MM.1S (cell line): ENCODE measurements at places on chromosomes 16 and 17.
A peak's percentile ranks its signal among the peaks of the same experiment; 100 is the strongest.

DNA sequence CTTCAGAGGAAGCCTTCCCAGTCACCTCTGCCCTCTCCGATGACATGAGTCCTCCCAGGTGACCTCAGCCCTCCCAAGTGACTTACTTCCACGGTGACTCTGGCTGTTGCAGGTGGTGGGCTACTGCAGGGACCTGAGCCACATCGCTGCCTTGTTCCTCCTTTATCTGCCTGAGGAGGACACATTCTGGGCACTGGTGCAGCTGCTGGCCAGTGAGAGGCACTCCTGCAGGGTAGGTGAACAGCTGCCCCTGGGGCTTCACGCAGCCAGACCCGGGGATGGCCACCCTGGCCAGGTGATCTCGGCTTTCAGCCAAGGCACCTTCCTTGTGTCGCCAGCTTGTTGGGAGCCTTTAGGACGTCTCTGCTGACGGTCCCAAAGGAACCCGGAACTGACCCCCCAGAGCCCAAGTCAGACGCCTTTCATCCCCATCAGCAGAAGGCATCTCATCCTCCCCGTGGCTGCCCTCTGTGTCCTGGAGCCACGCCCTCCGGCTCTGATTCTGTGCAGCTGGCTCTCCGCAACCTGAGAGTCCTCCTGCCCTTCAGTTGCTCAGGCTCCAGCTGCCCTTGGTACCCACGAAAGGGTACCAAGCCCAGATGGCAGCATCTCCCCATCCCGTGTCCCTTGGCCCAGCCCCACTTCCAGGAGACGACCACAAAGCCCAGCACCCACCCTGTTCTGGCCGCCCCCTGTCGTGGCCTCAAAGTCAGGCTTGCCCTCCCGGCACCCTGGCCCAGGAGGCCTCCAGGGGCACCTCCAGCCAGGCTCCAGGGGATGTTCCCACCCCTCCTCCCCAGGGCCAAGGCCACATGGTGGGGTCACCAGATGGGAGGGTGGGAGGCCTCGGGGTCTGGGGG is 81.7 kb downstream of the GOSR1 start:
- no peak for DNase-seq

- no peak for DNase-seq
Observed at GRCh38 chr16:31401436-31401835, 8.3 kb downstream of the ITGAD start.

GRCh38 chr17:64226132-64226531 is 36.9 kb downstream of the TEX2 start:
- no peak for DNase-seq

GRCh38 chr17:66834919-66835454 is at the start of gene CACNG5:
TSS of gene CACNG5 (plus strand) at chr17:66835117. CDS start at chr17:66877333, 42,216 bp downstream.
- no peak for DNase-seq

- no peak for DNase-seq
Observed at GRCh38 chr16:56372013-56372634, 53.2 kb downstream of the AMFR start.

- DNase-seq = no peak
Observed at GRCh38 chr16:14310519-14310991, 239.4 kb downstream of the MRTFB start.

GRCh38 chr16:27149986-27150385 is 53.3 kb upstream of the KDM8 start:
- DNase-seq = peak; percentile 64

DNA sequence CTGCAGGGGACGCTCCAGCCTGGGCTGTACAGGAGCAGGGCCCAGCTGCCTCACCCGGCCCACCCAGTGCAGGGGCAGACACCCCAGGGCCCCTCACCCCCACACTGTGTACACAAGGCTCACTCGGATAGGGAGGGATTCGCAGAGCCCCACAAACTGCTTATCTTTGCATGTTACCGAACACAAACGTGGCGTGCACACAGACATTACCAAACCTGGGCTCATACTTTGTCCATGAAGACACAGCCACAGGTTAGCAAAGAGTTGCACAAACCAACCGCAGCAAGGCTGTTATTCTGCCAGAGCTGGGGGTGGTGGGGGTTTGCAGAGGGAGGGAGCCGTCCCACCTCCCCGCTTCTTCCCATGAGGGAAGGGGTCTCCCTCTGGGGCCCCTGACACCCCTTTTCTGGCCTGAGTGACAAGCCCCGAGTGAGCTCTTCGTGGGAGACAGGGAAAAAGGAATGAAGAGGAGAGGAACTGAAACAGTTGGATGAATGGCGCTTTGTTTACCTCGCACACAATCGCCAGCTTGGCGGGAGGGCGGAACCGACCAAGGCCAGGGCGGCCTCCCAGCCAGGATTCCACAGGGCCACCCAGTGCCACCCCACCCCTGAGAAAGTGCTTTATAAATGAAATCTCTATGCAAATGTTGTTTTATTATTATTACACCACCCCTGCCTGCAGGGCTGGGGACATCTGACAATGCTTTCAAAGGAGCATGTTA is 434 bp upstream of the CPSF4L start:
- DNase-seq = no peak

DNA sequence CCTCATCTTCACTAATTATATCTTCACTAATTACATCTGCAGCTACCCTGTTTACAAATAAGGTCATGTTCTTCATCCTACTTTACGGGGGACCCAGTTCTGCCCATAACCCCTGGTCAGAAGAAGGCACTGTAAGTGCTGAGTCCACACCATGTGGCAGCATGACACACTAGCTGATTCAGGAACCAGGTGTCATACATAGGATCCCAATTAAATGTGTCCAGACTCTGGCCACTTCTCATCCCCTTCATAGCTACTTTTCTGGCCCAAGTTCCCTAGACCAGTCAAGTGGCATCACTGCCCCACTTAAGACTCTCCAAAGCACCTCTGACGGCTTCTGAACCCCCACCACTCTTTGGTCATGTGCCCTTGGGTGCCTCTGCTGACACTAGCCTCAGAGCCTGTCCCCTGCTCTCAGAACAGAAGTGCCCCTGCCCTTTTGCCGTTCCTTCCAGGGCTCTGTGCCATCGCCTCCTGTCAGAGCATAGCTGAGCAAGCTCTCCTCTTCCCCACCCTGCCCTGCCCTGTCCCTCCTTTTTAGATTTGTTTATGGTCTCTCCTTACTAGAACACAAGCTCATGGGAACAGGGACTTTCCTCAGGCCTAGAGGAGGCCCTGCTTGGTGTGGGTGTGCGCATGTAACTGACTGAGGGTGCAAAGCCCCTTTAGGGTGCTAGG is 61.1 kb downstream of the B9D1 start:
- DNase-seq = no peak

DNA sequence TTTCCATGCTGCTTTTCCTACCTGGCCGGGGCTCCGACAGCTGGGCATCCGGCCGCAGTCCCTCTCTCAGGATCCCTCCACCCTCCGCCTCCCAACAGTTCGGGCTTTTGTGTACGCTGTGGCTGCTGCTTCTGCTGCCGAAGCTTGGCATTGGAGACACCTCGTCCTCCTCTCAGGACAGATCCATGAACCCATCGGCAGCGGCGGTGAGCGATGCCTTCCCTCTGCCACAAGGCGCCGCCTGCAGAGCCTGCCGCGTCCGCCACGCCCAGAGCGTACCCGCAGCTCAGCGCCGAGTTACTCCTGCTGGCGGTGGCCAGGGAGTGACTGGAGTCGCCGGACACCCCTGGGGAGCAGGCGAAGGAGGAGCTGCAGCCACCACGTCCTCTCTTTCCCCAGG is 2032.8 kb downstream of the TP53TG3F start:
- peak; percentile 36 for DNase-seq

GRCh38 chr16:78784771-78785170 is 685.3 kb downstream of the WWOX start:
- no peak for DNase-seq

GRCh38 chr16:82344157-82344556 is 174.1 kb upstream of the MPHOSPH6 start:
- DNase-seq = no peak

DNA sequence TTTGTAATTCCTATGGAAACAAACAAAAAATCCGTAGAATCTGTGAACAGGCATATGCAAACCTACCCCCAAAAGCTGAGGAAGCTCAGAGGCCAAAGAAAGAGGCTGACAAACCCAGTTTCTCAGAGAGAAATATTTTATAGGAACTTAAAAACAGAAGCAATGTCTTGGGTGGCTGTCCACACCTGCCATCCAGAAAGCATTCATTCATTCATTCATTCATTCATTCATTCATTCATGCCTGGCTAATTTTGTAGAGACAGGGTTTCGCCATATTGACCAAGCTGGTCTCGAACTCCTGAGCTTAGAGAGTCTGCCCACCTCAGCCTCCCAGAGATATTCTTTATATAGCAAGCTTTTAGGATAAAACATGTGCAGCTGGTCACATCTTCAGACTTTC is 154.3 kb downstream of the MRTFB start:
- no peak for DNase-seq

DNA sequence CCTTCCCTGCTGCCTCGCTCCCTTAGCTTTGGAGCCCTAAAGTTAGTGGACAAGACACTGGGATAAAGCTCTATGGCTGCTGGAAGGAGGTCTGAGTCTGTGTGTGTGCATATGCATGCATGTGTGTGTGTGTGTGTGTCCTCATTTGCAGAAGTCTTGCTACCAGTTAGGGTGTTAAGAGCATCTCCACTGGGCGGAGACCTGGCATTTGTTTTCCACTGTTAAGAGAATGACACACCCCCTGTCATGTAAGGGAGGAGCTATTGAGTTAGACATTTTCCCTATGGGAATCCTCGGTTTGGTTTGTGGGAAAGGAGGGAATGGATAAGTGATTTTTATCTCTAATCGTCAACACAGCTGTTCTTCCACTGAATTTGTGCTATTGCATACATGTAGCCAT is 24.8 kb upstream of the ARHGAP23 start:
- DNase-seq = no peak

DNA sequence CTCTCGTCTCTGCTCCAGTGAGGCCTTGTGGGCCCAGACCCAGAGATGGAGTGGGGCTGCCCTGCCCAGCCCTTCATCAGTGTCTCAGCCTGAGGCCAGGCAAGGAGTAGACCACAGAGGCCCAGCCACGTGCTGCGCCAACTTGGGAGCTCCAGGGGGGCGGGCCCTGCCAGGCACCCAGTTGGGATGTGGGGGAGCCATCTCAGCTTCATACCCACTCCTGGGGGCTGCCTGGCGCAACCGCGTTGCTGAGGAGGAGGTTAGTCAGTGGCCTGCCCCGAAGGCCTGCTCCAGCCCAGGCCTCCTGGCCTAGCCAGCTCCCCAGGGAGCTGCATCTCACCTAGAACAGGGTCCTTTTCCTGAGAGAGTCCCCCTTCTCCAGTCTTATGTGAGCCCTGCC is 11.8 kb downstream of the TPSG1 start:
- DNase-seq = no peak

DNA sequence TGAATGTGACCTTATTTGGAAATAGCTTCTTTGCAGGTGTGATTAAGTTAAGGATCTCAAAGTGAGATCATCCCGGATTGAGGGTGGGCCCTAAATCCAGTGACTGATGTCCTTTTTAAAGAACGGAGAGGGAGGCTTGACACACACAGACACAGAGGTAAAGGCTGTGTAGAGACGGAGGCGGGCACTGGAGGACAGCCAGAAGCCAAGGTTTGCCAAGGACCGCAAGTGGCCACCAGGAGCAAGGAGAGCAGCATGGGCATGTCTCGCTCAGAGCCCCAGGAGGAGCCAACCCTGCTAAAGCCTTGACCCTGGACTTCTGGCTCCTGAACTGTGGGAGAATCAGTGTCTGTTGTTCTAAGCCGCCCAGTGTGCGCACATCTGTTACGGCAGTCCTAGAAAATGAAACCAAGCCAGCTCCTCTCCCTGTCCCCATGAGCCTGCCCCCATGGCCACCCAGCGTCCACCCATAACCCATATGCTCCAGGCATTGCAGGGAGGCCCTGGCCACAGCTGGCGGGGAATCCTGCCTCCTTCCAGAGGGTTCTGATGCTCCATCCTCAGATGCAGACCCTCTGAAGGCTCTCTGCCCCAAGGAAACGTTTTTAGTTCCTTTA is 15.2 kb downstream of the CNGB1 start:
- DNase-seq = no peak

DNA sequence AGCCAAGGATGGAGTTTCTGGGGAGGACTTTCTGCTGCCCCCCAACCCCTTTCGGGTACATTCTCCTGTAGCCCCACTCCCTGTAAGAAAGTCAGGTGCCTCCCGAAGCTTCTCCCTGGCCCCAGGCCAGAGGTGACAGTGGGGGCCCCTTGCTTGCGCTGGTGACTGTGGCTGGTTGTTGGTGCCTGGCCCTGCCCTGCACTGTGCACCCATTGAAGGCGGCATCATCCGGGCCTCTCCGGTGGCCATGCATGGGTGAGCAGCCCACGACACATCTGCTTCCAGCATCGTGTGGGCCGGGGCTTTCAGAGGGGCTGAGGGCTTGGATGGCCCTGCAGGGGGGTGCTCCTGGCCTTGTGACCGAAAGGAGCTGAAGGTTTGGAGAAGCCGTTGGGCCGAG is 297.0 kb downstream of the SEC14L1 start:
- DNase-seq = no peak

- peak; percentile 91 for DNase-seq
Observed at GRCh38 chr17:7561589-7562207, at the start of gene SENP3. TSS of gene SENP3 (plus strand) at chr17:7561919. CDS start at chr17:7563077, 1,158 bp downstream.

- no peak for DNase-seq
Observed at GRCh38 chr16:51151435-51151960, 428 bp upstream of the SALL1 start.

- DNase-seq = no peak
Observed at GRCh38 chr16:83211711-83212110, 584.9 kb downstream of the CDH13 start.

DNA sequence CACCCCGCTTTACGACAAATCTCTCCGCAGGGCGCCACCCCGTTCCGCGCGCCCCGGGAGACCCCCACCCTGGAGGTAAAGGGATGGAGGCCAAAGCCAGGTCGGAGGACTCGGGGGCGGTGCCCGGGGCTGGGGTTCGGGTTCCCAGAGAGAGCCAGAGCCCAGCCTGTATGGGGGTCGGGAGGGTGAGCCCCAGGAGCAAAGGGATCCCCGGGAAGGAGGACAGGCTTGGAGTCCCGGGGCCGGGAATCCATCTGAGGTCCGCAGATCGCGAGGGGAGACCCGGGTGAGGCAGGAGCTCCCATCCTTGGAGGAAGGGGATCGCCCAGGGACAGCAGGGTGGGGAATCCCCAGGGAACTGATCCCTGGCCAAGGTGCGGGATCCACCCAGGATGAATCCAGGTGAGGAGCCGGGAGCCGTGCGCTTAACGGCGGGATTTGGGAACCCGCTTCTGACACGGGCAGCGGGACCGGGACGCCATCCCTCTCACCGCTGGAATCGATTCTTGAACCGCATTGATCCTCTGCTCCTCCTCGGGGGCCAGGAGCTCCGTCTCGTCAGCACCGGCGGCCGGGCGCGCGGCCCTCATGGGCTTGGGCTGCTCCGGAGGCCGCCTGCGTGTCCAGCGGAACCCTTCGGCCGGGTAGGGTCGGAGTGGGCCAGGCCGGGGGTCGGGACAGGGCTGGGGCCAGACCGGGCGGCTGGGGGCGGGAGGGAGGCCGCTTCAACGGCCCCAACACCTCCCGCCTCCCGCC is at the start of gene MMD:
MMD (minus strand) TSS at position 657 of the 756 bp plus-strand sequence; CDS start at position 517, 140 bp downstream.
- no peak for DNase-seq

GRCh38 chr16:14028202-14028601 is 42.9 kb upstream of the MRTFB start:
- DNase-seq = no peak

DNA sequence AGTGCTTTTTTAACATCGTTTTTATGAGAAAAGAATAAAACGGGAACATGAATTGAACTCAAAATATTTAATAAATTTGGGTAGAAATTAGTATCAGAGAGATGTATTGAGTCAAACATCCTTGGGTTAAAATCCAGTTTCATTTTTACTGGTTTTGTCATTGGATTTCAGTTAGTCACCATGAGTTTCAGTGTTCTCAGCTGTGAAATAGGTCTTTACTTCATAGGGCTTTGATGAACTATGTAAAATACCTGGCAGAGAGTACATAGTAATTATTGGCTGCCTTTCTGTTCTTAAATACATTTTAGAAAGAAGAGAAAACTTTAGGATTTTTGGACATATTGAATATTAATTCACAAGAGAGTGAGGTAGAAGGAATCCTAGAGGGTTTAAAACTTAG is 105.8 kb downstream of the TANC2 start:
- no peak for DNase-seq
